Astrocyte (in vitro differentiated cells and primary cell): ENCODE measurements at places on chromosomes 11 and 22. TPM values are rescaled to one million over a fixed set of nuclear protein-coding genes. Genes with fewer than 3 reads are reported as not detected.

GRCh38 chr11:60504219-60504905, 10.8 kb upstream of the MS4A13 start:
- DNase-seq: no peak
- no peaks in the 10 kb centered on the region for H3K27me3 ChIP-seq
- H3K4me3 ChIP-seq: no peak overlapping the region

GRCh38 chr22:35315141-35315854, 15.6 kb downstream of the TOM1 start:
- peaks cover 4% of the 10 kb centered on the region for H3K36me3 ChIP-seq
- H3K4me1 ChIP-seq: peaks cover 38% of the 10 kb centered on the region
- no peak overlapping the region for H3K4me3 ChIP-seq
- H3K27ac ChIP-seq: no peak overlapping the region
- H3K27me3 ChIP-seq: no peaks in the 10 kb centered on the region

- no peaks in the 10 kb centered on the region for H3K4me1 ChIP-seq
- H3K27me3 ChIP-seq: peaks cover 20% of the 10 kb centered on the region
- H3K36me3 ChIP-seq: no peaks in the 10 kb centered on the region
- H3K27ac ChIP-seq: no peak overlapping the region
- no peak overlapping the region for H3K4me3 ChIP-seq
- no peak for DNase-seq
Observed at GRCh38 chr11:120830085-120830620, 193.7 kb upstream of the TBCEL start.

DNA sequence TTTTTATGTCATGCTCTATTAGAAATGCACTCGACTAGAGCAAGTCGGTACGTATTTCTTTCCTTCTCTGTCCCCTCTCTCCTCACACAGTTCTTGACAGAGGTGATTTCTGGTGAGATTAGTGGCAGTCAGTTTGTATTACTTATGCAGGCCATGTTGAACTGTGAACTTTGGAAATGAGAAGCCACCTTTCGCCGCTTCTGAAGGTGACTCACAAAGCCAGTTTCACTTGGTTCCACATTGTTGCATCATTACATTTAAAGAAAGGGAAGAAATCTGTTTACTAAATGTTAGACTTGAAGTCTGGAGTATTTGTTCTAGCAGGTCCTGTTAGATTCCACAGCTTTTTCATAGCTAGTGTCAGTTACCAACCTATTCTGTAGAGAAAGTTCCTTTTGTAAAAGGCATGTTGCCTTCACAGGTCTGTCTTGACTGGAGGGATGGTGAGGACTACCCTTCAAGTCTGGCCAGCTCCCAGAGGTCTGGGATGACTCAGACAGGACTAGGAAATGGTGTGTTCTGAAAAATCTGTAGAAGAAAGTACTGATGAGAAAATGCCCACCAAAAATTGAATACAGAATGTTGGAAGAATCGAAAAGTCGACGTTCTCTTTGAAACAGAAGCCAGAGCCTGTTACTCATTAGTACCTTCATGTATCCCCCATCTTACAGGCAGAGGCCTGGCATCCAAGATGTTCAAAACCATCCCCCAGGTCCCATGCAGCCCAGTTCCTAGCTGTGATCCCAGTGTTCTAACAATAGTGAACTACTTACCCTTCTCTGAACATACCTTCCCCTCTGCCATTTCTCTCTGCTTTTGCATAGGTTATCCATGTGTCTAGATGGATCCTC, 181.4 kb downstream of the DBX1 start:
- H3K27me3 ChIP-seq: no peaks in the 10 kb centered on the region
- H3K27ac ChIP-seq: peak overlapping the region; percentile 50
- H3K36me3 ChIP-seq: no peaks in the 10 kb centered on the region

- peaks cover 10% of the 10 kb centered on the region for H3K4me1 ChIP-seq
- H3K27me3 ChIP-seq: no peaks in the 10 kb centered on the region
- H3K4me3 ChIP-seq: no peak overlapping the region
- peak; percentile 58 for DNase-seq
- no peak overlapping the region for H3K27ac ChIP-seq
- no peaks in the 10 kb centered on the region for H3K36me3 ChIP-seq
Observed at GRCh38 chr11:78350646-78351165, 66.9 kb downstream of the GAB2 start.

DNA sequence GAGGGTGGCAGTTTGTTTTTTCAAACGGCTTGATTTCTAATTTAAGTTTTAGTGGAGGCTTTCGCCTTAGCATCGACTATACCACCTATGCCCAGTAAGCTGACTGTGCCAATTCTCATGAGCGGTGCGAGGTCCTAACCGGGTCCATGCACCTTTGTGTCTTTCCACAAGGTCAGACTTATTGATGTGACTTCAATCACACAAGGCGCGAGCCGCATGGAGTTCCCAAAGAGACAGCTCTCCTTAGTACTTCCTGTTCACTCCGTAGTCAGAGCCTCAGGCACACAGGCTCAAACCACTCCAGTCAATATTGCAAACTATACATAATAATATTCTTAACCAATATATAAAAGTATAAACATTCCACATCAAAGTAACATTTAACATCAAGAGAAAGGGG, 18.2 kb downstream of the ST14 start:
- H3K36me3 ChIP-seq: no peaks in the 10 kb centered on the region
- no peak for DNase-seq
- no peak overlapping the region for H3K4me3 ChIP-seq
- peaks cover 5% of the 10 kb centered on the region for H3K27me3 ChIP-seq
- no peak overlapping the region for H3K27ac ChIP-seq

GRCh38 chr11:130212431-130212961, 52.9 kb downstream of the ST14 start:
- H3K27me3 ChIP-seq: peaks cover 40% of the 10 kb centered on the region
- H3K27ac ChIP-seq: no peak overlapping the region

The SCGB2A2 gene
- not detected in 2 replicates for total RNA-seq

The DEUP1 gene
- total RNA-seq: 0.41 and 0.91 TPM in 2 replicates

The OR10A2 gene
- not detected in 2 replicates for total RNA-seq

The MEI1 gene
- total RNA-seq: 0.19 and 0.64 TPM in 2 replicates

The CARNS1 gene
- total RNA-seq: 0.10 and 0.23 TPM in 2 replicates

The ADM gene
- 75.9 and 78.7 TPM in 2 replicates for total RNA-seq
